NCI-H2171 (cell line): ENCODE measurements at places on chromosomes 6 and 20.

DNA sequence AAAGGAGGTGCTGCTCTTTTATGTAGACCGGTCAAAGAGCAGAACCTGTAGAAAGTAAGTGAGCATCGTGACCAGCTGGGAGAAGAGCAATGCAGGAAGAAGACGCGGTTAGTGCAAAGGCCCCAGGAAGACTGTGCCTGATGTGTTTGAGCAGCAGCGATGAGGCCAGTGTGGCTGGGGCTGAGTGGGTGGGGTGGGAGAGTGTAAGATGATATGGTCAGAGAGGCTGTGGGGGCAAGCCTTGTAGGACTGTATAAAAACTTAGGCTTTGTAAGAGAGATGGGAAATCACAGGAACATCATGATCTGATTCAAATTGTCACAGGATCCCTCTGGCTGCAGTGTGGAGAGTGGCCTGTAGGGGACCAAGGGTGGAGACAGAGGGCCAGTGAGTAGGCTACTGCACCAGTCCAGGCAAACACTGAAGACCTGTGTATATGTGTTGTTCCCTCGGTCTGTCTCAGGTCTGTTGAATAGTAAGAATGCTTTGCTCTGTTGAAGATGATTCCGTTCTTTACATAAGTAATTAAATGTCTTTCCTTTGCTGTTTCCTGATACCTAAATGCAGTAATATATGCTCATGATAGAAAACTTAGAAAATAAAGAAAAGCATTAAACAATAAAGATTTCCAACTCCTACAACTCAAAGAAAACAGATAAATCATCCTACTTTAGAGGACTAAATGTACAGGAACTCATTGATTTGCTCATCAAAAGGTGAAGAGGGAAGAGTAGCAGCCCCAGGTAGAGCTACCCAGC, 23.6 kb upstream of the WFDC2 start:
- no peak for DNase-seq

DNA sequence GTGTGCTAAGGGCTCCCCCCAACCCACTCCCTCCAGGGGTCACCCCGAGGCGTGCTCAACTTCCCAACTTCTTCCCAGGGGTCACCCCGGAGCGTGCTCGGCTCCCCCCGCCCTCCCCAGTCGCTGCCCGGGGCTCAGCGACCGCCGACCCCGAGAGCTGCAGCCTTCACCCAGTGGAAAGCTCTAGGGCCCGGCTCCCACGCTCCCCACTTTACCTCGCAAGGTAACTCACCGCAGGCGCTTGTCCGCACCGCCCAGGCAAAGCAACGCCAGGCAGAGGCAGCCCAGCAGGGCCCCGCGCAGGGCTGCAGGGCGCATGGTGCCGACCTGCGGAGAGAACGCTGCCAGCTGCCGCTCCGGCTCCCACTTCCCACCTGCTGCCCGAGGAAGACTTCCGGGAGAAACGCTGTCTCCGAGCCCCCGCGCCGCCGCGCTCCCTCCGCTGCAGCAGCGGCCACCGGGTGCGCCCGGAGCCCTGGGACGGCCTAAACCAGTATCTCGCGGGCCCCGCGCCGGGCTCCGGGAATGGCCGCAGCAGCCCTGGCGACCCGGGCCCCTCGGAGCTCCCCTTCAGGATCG, 396 bp downstream of the RNASET2 start:
- peak; percentile 60 for DNase-seq

DNA sequence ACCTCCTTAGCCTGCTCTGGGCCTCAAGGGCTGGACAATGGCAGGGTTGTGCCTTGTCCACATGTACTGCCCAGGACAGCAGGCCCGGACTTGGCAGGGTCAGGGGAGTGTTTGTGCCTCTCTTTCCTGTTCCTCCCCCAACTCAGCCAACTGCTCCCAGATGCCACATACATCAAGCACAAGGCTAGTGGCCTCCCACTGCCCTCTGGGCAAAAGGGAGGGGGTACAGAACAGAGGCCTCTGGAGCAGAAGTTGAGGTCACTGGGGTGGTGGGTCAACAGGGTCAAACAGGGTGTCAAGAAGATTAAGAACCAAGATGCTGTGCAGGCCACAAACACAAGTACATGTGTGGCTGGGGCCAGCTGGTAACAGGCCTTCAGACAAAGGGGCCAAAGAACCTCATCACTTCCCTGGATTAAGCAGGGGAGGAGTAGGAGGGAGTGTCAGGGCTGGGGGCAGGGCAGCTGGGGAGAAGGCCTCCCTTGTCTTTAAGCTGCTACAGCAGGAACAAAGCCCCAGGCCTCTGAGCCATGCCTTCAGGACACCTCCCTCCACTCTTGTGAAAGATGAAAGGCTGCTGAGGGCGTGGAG, 36.0 kb downstream of the KCNK5 start:
- no peak for DNase-seq

GRCh38 chr20:24819331-24819965, 129.6 kb upstream of the CST7 start:
- DNase-seq, result no peak

DNA sequence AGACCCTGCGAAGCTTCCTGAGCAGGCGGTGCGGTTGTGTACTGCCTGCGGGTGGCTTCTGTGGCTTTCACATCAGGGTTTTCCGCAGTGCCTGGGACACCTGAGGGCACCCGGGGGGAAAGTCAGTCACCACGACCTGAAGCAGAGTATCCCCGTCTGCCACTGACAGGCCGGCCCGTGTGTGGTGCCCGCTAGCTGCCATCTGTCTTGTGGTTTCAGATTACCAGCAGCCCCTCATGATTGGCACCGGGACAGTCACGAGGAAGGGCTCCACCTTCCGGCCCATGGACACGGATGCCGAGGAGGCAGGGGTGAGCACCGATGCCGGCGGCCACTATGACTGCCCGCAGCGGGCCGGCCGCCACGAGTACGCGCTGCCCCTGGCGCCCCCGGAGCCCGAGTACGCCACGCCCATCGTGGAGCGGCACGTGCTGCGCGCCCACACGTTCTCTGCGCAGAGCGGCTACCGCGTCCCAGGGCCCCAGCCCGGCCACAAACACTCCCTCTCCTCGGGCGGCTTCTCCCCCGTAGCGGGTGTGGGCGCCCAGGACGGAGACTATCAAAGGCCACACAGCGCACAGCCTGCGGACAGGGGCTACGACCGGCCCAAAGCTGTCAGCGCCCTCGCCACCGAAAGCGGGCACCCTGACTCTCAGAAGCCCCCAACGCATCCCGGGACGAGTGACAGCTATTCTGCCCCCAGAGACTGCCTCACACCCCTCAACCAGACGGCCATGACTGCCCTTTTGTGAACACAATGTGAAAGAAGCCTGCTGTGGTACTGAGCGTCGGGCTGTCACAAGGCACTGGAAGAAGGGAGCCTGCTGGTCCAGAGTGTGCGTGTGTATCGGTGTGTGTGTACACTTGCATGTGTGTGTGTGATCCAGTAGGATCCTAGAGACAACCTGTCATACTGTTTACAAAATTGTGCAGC, 54.4 kb downstream of the GOPC start:
- DNase-seq, result peak; percentile 79

- DNase-seq, result no peak
These were observed 625.7 kb downstream of the TFAP2A start for GRCh38 chr6:9789201-9789600.

- no peak for DNase-seq
These were observed 11.7 kb downstream of the SNTA1 start for GRCh38 chr20:33431797-33432381.

DNA sequence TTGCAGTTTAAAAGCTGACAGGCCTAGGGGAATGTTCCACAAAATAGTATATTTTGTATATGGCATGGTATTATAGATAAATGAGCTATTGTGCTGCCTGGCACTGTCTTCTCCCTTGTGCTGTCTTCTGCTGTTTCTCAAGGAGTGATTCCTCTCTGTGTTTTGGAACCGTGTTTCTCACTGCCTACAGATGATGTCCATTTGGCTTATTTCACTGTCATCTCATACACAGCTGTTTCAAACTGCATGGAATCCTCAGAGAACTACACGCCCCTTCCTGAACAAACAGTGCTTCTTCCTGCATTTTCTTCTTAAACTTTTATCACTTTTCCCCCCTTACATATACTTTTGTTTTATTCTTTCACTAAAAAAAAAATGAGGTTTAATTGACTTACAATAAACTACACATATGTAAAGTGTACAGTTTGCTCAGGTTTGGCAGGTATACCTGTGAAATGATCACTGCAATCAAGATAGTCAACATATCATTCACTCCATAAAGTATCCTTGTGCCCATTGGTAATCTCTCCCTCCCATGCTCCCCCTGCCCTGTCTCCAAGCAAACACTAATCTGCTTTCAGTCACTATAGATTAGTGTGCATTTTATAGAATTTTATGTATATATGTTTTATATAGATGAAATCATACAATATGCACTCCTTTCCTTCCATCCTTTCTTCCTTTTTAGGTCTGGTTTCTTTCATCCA, 43.0 kb downstream of the CBFA2T2 start:
- no peak for DNase-seq

DNA sequence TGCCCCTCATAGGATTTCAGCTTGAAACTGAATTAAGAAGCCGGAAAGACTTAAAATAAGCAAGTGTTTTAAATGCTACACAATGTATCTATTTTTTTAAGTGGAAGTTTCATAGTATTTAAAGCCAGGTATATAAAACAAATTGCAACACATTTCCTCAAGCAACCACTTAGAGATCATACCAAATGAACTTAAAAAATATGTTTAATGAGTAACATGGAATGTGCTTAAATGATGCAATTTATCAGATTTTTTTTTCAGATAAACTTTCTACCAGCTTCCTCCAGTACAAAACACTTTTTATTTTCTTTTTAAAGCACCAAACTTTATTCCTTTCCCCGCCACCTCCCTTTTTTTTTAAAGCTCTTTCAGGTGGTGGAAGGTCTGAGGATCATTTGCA, 534.3 kb downstream of the BMP2 start:
- no peak for DNase-seq

GRCh38 chr6:134004714-134005113, 47.7 kb downstream of the SLC2A12 start:
- DNase-seq, result no peak

- no peak for DNase-seq
These were observed 6.5 kb downstream of the GSS start for GRCh38 chr20:34949120-34949519.

GRCh38 chr6:37351027-37351426, 2.8 kb upstream of the RNF8 start:
- DNase-seq, result no peak

DNA sequence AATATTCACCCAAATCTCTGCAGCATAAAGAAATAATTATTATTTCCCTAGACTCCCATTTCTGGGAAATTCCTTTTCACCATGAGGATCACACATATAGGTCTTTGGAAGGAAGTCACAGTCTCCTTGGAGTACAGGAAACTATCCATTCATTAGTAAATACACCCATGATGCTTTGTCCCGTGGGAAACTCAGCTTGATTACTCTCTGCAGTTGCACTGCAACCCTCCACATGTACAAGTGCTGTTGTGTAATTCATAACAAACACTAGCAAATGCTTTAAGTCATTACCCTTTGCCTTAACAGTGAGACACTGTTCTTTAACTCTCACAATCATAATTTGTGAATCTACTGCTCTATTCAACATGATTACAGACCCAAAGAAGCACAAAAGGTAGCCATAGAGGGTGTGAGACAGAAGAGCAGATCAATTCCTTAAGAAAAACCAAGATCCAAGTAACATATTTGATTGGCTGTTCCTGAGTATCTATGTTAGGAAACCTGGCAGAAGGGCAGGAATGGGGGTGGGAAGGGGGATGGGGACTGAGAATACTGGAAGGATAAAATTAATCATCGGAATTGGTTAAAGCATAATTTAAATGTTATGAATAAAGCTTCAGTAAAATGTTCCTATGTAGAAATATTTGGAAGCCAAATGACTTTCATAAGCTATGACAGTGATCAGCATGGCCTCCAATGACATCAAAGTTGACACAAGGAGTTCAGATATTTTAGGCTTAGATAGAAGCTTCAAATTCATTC, 268.0 kb downstream of the HACE1 start:
- DNase-seq, result no peak

DNA sequence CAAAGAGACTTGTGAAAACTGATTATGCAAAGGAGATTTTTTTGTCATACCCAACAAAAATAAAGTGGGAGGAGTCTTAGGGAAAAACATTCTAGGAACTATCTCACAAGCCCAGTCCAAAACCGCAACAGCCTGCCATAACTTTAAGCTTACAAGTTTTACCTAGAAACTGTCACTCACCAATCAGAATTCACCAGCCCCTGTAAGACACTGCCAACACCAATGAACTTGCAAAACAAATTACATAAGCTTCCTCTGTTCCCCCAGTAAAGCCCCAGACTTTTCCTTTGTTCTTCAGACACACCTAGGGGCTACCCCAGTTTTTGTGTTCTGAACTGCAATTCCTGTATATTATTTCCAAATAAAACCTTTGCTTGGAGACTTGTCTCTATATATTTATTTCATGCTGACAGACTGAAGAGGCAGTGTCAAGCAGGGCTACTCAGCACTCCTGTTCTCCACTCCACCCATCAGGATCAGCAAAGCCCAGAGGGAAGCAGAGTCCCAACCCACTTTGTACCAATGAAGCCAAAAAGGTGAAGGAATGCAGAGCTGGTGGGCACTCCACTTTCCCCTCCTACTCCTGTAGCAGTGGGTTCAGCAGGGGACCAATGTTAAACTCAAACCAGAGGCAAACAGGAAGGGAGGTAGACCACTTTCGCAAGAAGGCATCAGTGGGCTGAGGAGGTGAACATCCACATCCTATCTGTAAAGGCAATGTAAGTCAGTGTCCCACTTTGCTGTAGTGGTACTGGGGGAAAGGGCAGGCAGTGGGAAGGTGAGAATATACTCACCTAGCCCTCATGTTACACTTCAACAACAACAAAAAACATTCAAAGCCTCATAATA, 142.5 kb upstream of the RUNX2 start:
- DNase-seq, result no peak

DNA sequence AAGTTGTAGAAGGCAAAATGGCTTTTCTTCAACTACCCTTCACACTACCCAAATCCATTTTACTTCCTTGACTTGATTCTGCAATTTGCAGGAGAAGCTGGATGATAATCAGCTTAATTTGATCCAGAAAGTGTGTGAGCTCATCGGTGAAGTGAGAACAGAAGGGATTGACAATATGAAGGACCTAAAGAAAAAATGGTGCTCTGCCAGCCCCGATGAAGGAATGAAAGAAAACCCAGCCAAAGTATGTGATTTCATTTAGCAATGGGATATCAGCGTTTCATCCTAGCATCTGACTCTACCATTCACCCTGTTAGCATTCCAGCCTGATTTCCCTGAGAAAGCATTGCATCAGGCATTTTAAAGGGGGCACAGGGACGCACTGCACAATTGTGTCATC, 41.5 kb downstream of the CD164 start:
- no peak for DNase-seq

DNA sequence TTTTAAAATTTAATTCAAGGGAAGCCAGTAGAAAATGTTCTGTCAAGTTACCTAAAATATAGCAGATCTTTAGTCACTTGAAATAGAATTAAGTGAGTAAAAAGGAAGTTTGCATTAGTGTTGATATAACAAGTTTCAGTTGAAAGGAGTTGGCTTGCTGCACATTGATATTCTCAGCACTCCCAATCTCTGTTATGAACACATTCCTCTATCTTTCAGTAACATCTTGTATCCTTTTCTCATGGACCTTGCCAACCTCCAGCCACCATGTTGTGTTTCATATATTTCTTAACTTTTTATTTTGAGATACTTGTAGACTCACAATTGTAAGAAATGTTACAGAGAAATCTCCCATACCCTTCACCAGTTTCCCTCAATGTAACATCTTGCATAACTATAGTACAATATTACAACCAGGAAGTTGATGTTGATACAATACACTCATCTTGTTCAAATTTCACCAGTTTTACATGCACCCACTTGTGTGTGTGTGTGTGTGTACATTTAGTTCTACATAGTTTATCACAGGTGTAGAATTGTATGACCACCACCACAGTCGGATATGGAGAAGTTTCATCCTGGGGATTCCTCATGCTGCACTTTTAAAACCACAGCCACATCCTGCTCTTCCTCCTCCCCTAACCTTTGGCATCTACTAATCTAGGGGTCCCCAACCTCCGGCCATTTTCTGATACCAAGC, 20.2 kb upstream of the PAQR8 start:
- no peak for DNase-seq
